ENCODE measurements at places on chromosomes 2 and 18.

DNA sequence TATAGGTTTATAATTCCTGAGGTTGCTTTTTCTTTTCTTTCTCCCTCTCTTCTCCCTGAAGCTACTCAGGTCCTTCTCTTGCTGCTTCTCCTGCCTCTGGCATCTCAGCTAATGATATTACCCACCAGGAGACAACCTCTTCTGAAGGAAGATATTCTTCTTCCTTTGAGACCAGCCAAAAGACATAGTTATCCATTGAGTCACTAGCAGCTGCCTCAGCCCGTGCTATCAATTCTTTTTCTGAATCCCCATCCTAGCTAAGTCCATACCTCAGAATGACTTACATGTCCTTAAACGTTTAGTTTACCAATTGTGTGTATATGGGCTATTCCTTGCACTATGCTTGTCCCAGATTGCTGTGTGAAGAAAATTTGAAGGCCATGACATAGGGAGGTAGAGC lies 25.0 kb upstream of the RNF103 start:
- DNase-seq, result no peak

- no peak for DNase-seq
Measured at GRCh38 chr2:118246726-118247125, 158.5 kb downstream of the INSIG2 start.

GRCh38 chr2:191565647-191566198 lies 112.2 kb upstream of the NABP1 start:
- no peak for DNase-seq

GRCh38 chr2:101197814-101198213 lies 46.6 kb upstream of the TBC1D8 start:
- DNase-seq, result no peak

Data from tibial artery (tissue), 4 donors.